ENCODE measurements at places on chromosomes 3 and 15.

DNA sequence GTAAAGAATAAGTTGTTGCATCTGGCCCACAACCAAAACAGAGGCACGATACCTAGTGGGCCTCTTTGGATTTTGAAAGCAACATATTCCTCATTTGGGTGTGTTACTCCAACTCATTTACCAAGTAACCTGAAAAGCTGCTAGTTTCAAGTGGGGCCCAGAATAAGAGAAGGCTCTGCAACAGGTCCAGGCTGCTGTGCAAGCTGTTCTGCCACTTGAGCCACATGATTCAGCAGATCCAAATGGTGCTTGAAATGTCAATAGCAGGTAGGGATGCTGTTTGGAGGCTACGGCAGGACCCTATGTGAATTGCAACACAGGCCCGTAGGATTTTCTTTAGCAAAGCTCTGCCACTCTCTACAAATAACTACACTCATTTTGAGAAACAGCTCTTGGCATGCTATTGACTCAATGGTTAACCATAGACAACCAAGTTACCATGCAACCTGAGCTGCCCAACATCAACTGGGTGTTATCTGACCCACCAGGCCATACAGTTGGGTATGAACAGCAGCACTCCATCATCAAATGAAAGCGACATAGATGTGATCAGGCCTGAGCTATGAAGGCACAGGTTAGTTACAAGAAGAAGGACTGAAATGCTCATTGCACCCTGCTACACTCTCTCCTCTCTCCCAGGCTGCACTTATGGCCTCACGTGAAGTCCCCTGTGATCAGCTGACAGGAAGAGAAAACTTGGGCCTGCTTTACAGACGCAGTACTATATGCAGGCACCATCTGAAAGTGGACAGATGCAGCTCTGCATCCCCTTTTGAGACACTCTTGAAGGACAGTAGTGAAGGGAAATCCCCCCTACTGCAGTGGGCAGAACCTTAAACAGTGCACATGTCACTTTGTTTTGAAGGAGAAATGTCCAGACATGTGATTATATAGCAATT is 9.5 kb upstream of the MCF2L2 start:
- no peak for DNase-seq

GRCh38 chr3:138761002-138761401 is 73.7 kb downstream of the PIK3CB start:
- no peak for DNase-seq

DNA sequence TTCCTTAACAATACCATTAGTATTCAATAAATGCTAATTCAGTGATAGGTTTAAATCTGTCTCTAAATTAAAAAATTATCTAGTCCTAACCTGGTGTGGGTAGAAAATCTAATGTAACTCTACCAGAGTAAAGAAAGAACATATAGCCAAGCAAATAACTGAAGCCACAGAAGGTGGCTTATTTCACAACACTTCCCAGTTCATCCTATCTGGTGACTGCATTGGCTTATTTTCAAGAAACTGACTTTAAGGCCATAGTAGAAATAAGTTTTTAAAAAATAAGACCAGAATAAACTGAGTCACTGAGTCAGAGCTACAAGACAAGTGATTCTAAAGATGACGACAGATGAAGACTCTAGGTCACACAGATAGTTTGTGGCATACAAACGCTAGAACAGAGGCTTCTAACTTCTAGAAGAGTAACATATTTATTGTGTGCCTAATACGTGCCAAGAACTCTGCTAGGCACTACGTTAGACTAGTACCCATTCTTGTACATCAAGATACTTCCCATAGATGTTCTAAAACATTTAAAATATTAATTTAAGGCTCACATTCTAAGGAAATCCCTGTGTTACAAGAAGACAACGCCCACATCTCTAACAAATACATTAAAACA is 25.9 kb downstream of the TMCC1 start:
- DNase-seq: peak; percentile 73

GRCh38 chr3:62586356-62586755 is 213.0 kb upstream of the FEZF2 start:
- no peak for DNase-seq

DNA sequence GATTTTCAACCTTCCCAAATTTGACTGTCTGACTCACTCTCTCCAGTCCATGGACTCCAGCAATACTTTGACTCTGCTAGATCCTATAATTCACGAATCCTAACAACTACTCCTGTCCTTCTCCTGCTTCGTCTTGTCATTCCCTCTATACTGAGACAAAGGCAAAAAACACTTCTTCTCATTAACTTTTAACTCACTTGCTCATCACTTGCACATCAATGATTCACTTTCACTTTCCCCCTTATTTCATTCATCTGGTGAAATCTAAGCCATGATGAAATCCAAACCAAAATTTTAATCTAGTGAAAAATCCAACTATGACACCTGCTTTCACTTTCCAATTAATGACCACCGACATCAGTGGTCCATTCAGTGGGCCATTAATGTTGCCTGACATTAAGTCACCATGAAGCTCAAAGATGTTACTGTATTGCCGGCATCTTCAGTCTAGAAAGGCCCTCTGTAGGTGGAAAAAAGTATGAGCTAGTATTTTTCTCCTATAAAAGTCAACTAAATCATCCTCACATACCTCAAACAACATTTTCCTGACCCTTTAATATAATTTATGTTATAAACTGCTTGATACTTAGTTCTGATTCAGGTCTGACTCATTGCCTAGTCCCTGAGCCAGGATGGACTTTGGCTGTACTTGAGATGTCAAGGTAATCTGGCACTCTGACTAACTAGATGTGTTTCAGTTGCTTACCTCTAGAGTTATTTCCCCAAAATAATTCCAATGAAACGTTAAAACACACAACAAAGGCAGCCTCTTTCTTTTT is 158.6 kb downstream of the CNTN6 start:
- DNase-seq: no peak

DNA sequence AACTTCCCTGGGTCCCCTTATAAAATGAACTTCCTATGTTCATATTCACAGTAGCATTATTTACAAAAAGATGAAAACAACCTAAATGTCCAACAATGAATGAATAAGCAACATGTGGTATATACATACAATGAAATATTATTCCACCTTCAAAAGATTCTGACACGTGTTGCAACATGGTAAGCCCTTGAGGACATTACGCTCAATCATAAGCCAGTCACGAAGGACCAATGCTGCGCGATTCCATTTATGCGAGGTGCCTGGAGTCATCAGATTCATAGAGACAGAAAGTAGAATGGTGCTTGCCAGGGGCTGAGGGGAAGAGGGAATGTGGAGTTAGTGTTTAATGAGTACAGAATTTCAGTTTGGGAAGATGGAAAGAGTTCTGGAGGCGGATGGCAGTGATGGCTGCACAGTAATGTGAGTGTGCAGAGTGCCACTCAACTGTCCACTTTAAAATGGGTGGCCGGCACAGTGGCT is 88.8 kb upstream of the ALDH1A3 start:
- DNase-seq: no peak

DNA sequence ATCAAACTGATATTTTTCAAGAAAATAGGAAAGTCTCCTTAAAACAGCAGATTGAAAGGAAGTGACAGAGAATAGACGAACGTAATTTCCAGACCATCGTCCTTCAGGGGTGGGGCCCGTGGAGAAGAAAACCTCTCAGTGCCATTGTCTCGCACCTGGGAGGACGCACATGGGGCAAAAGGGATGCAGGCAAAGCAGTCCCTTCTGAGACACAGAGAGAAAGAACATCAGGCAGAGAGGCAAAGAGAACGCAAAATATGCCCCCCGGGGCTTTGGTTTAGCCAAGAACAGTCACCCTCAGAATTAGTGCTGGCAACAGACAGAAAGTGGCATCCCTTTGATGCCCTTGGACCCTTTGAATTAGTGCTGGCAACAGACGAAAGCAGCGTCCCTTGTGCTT is 37.0 kb downstream of the MUC20 start:
- DNase-seq: no peak

DNA sequence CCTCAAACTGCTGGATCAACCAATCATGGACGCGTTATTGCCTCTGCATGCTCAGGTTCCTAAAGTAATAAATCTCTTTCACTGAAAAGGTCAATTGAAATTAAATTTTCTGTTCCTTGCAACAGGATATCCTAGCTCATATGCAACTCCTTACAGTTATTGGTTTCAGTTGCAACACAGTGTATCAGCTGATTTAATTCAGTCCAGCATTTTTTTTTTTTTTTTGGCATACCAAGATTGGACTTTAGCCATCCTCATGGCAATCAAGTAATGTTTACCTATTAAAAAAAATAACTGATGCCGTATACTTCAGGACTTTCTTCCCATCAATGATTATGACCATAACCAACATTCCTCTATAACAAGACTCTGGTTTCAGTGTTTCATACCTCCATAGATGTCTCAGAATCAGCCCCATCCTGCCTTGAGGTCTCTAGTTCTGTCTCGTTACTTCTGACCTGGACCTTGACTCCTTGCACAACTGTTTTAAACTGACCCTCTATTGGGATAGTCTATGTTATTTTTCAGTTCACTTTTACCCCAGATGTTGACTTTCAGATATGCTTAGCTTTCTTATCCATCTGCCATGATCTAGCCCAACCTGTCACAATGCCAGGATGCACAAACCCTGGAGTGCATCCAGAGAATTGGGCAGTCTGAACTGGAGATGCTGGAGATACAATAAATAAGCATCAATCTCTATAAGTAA is 265.0 kb upstream of the GADL1 start:
- no peak for DNase-seq

- DNase-seq: no peak
Observed at GRCh38 chr3:172229462-172229861, 190.1 kb downstream of the FNDC3B start.

DNA sequence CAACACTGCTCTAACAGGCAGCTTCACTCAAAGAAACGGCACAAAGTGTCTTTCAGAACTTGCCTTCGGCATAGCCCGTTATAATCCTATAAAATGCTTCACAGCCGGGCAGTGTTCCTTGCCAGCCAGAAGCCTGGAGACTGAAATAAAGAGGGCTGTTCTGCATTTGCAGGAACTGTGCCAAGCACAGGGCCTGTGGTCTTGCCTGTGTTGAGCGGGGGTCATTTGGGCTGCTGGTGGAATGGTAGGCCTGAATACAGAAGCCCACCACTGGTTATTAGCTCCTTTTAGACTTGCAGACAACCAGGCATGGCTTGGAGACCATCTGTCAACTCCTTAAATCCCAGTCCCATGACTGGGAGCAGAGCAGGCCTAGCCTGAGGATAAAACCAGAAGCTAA is 4.7 kb upstream of the ARHGEF3 start:
- no peak for DNase-seq

GRCh38 chr3:16357186-16358121 is 92.4 kb downstream of the OXNAD1 start:
- DNase-seq: no peak

GRCh38 chr15:42576040-42576594 is 711 bp downstream of the STARD9 start:
- peak; percentile 10 for DNase-seq

DNA sequence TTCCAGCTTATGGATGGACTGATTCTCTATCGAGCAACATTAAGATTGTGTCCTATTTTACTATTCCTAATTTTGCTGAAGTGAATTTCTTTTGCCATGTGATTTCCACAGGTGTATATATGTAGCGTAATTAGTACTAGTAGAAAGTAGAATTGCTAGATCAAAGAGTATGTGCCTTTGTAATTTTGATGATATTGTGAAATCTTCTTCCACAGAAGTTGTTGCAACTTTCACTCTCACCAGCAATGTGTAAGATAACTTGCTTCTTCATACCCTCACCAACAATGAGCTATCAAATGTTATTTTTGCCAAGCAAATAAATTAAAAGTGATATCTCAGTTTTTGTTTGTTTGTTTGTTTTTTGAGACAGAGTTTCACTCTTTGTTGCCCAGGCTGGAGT is 5.4 kb downstream of the PGBD4 start:
- peak; percentile 31 for DNase-seq

- DNase-seq: no peak
Observed at GRCh38 chr3:176933704-176934103, 263.6 kb downstream of the TBL1XR1 start.

- no peak for DNase-seq
Observed at GRCh38 chr3:143203848-143204247, 84.3 kb downstream of the CHST2 start.

DNA sequence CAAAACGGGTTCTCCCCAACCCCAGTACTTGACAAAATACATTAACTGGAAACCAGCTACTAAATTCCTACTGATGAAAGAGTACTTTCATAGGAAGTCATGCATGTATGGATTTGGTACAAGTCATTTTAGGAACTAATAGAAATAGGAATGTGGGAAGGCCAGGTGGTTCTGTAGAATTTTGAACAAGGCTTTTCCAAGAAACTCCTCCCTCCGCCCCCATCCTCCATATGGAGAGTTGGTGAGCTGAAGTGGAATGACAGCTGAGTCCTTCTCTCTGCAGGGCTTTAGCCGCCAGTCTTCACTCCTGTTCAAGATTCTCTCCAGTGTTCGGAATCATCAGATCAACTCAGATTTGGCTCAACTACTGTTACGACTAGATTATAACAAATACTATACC is 33.2 kb downstream of the TUBGCP4 start:
- DNase-seq: no peak

DNA sequence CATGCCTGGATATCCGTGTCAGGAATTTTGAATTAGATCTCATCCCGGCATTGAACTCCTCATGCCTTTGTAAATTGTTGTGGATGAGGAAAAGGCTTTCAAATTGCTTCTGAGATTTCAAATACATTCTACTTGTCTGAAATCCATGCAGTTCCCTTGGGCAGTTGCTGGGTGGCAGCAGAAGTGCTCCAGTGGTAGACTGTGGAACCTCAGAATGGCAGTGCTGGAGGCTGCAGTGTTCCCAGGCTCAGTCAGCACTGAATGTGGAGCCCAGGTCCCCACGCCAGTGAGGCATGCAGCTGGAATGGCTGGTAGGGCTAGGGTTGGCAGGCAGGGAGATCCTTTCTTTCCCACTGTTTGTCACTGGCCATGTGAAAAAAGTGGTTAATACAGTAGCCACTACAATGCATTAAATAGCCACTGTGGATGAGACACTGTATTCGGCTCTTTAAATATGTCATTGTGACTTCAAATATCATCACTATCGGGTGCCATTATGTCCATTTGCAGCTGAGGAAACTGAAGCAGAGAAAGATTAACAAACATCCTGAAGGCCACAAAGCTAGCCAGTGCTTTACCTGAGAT is 98.6 kb downstream of the TPRG1 start:
- DNase-seq: peak; percentile 77

DNA sequence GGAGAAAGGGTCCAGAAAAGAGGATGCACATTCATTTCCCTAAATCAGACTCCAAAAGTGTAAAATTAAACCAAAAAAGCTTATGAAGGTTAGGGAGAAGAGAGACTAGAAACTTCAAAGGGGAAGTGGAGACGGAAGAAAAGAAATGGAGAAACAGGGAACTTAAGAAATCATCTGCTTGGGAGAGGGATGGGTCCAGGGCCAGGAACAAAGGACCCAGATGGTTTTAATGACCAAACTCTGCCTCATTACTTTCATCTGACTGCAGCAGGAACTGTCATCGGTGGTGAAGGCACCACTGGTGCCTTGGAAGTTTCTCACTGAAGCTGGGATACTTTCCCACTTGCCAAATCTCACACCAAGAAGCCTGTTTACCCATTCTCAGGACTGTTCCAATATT is 70.5 kb upstream of the SLC4A7 start:
- DNase-seq: peak; percentile 22

DNA sequence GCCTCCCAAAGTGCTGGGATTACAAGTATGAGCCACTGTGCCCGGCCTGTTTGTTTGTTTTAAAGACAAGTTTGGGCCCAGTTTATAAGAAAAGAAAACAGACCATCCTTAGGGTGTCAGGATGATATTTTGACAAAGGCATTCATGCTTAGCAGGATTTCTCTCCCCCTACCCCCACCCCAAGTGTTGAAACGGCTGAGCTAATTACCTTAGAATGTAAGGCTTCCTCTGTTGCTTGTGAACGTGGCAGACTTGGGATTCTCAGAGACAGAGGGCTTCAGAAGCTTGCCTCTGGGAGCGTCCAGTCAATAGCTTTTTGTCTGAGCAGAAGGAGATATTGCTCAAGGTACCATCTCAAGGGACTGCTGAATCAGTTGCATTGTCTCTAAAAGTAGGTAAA is 24.0 kb downstream of the FLNB start:
- no peak for DNase-seq

All from AML-193 (cell line).